ENCODE measurements at places on chromosomes 3 and 15.
A peak's percentile ranks its signal among the peaks of the same experiment; 100 is the strongest.

GRCh38 chr3:159390656-159391212 is 588.9 kb downstream of the MFSD1 start:
- no peak for DNase-seq

- DNase-seq = peak; percentile 72
Measured at GRCh38 chr15:63436872-63437375, 55.3 kb upstream of the CA12 start.

DNA sequence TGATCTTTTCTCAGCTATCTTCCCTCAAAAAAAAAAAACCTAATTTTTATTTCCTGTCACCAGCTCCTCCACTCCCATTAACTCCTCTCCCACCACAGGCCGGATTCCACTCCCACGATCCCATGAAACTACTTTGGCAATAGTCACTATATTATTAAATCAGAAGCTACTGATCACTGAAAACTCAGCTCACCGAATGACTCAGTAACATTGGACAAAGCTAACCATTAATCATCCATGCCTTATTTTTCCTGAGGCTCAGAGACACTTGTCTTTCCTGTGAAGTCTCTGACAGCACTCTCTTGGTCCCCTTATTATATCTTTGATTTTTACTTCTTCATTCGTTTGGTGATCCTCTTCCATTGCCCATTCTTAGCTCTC is 260.2 kb downstream of the CGGBP1 start:
- DNase-seq = no peak

GRCh38 chr15:51576911-51577500 is 45.6 kb downstream of the DMXL2 start:
- DNase-seq = no peak

GRCh38 chr3:63202529-63202928 is 75.6 kb upstream of the SYNPR start:
- DNase-seq = no peak

DNA sequence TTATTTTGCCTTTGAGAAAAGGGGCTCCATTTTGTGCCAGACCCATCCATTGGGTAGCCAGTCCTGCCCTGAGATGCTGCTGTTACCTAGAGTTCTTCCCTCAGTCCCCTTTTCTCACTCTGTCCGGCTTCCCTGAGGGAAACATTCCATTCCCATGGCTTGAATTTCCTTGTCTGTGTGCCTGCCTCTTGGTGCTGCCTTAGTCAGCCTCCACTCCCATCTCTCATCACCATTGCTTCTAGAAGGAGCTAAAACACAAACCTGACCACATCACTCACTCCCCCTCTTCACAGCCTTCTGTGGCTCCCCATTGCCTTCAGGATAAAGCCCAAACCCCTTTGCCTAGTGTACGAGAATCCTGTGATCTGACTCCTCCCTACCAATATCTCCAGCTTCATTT is 25.2 kb upstream of the C2CD4B start:
- DNase-seq = no peak

- DNase-seq = no peak
Measured at GRCh38 chr15:30962659-30963058, 28.8 kb downstream of the MTMR10 start.

DNA sequence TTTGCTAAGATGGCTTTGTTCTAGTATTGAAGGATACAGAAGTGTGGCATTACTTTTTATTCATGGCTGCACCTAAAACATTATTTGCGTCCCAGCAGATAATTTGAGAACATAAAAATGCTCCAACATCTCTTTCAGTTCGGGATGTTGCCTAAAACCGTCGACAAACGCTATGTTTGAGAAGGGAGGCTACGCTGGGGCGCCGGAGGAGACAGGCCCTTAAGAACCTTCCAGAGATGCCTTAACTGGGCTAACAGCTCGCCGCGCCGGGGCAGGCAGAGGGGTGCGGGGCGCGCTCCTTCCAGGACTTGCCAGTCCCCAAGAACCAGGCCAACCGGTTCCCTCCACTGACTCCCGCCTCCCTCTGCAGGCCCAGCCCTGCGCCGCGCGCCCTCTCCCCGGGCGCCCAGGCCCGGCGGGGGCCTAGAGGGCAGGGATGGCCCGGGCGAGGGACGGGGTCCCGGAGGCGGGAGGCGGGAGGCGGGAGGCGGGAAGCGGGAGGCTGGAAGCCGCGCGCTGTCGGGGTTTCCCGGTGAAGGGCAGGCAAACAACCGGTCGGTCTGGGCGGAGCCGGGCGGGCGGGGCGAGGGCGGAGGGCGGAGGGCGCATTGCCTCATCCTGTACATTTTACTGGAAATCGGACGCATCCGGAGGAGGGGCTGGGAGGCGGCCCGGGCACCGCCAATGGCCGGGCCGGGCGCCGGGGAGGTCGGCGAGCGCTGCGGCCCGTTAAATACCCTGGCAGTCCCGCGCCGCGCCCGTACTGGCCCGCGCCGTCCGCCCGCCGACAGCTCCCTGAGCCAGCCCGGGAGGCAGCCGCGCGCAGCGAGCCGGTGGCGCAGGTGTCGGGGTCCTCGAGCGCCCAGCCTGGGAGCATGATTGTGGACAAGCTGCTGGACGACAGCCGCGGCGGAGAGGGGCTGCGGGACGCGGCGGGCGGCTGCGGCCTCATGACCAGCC is at the start of gene NFKBIZ:
TSS of gene NFKBIZ (plus strand) at position 761 of the 960 bp plus-strand sequence. CDS start at position 876, 115 bp downstream.
- DNase-seq = peak; percentile 92

- DNase-seq = no peak
Measured at GRCh38 chr15:91751611-91752010, 101.9 kb upstream of the SLCO3A1 start.

- no peak for DNase-seq
Measured at GRCh38 chr15:89041507-89041906, 46.7 kb upstream of the ABHD2 start.

DNA sequence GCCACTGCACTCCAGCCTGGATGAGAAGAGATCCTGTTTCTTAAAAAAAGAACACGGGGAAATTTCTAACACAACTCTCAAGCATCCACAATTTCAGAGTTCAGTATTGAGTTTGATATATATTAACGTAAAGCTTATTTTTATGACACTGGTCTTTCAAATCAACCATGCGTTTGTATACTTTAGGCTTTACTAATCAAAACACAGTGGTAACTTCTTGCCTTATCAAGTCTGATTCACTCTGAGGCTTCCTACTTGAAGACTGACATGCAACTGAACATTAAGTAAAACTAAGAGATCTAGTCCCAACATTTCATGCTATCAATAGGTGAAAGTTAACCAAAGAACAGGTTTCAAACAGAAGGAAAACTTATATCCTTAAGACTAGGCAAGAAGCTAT is 46.7 kb downstream of the PRTG start:
- DNase-seq = no peak

DNA sequence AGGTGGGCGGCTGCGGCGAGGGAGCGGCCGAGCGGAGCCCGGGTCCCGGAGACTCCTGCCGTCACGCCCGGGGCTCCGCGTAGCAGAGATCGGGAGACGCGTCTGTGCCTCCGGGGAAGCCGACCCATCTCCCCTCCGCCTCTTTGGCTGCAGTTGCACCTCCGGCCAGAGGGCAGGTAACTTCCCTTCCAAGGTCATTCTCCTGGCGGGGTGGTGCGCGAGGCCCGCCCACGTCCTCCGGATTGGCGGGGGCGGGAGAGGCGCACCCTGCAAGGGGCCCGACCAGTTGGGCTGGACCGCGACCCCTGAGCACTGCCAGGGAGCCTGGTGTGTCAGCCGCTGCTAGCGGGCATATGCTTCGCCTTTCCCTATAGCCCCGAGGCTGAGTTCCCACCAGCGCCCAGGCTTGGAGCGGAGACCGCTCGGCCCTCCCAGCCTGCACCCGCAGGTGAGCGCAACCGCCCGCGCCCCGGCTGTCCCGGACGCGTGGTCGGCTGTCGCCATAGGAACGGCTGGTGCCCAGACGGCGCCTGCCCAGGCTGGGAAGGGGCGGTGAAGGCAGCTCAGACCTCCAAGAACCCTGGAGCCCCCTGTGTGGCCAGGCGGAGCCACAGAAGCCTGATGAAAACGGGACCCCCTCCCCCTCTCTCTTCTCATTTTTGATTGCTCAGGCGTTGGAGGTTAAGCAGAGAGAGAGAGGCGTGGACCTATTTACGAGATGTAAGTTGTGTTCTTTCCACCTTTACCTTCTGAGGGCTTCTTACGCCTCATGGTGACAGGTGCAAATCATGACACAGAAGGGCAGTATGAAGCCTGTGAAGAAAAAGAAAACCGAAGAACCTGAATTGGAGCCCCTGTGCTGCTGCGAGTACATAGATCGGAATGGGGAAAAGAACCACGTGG is 453 bp downstream of the ZDHHC23 start:
- DNase-seq = peak; percentile 71

DNA sequence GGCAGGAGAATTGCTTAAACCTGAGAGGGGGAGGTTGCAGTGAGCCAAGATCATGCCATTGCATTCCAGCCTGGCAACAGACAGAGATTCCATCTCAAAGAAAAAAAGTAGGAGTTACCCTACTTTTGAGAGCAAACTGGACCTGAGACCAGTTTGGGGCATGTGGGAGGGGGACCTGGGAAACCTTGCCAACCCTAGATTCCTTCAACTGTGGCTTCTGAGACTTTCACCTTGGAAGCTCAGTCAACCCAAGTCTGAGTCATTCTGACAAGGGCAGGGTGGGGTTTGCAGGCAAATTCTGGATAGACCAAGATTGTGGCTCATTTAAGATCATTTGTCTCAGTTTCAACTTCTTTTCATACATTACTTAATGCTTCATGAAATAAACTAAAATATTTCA is 23.8 kb upstream of the SIAH2 start:
- no peak for DNase-seq

GRCh38 chr3:129558081-129558771 is 15.3 kb downstream of the H1-8 start:
- DNase-seq = no peak

DNA sequence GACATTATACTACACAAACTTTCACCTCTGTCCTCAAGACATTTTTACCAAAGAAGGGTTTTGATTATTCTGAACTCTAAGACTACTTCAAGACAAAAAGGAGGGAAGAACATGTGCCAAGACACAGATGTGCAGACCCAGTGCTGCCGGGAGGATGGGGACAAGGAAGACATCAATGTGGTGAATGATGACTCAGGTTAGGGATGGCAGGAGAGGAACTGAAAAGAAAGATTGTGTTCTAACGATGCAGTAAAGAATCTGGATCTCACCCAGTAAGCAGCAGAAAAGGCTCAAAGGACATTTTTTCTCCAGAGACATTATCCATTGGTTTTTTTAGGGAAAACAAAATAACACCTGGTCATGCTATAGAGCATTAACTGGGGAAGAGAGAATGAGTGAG is 449.9 kb upstream of the NR2F2 start:
- DNase-seq = no peak

- no peak for DNase-seq
Measured at GRCh38 chr3:83230376-83230775, 1468.9 kb upstream of the GBE1 start.

- peak; percentile 67 for DNase-seq
Measured at GRCh38 chr3:108509263-108509662, 1.1 kb downstream of the MYH15 start.

- no peak for DNase-seq
Measured at GRCh38 chr15:89118481-89118989, 30.3 kb downstream of the ABHD2 start.

GRCh38 chr3:122800706-122801237 is 5.9 kb downstream of the SLC49A4 start:
- no peak for DNase-seq

GRCh38 chr3:4245671-4246070 is 57.5 kb upstream of the SETMAR start:
- DNase-seq = no peak

Measured in NCI-H82 (cell line).